Activated CD4-positive, CD25-positive, alpha-beta regulatory T cell treated with anti-CD3 and anti-CD28 coated beads, Interleukin-2, amount 50 U/mL, for 16 hours (primary cell): ENCODE measurements at places on chromosomes 6 and 20.

- DNase-seq, result no peak
Measured at GRCh38 chr6:157253699-157254098, 69.6 kb downstream of the TMEM242 start.

DNA sequence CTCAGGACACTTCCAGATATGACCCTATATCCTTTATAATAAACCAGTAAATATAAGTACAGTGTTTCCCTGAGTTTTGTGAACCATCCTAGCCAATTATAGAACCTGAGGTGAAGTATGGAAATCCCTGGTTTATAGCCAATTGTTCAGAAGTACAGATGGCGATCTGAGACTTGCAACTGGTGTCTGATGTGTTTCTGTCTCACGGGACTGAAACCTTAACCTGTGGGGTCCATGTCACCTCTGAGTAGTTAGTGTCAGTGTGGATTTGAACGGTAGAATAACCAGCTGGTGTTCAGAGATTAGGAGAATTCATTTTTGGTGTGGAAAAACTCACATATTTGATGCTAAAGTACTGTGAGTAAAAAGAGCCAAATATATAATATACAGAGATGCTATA is 606.6 kb downstream of the MAFB start:
- no peak for DNase-seq

GRCh38 chr6:2478200-2478599 is 232.8 kb upstream of the GMDS start:
- DNase-seq, result no peak

DNA sequence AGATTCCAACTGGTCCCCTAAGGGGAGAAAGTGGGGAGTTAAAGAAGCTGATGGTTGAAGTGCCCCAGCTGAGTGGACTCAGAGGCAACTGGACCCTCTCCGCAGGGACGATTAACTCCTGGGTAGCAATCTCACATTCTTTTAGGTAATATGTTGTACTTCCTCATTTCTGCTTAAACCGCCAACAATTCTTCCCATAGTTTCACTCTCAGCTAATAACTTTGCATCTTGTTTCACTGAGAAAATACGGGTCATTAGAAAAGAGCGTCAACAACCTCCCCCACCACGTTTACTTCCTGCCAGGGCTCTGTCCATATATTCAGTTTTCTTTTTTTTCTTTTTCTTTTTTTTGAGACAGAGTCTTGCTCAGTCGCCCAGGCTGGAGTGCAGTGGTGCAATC is 39.5 kb upstream of the CHD6 start:
- DNase-seq, result no peak

DNA sequence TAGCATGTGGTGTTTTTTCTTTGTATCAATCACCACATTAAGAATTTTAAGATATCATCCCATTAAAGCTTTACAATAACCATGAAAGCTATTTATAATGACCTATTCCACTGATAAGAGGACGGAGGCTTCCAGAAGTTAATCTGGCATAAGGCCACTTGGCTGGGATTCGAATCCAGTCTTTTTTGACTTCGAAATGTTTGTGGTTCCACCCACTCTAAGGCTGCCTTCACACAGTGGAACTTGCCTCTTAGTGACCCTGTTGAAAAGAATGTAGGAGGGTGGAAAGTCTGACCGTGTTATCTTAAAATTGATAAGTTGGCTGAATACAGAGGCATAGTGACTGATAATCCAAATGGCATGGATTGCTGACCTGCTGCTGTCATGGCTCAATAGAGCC is 959.7 kb downstream of the KIF16B start:
- DNase-seq, result no peak

- DNase-seq, result no peak
Measured at GRCh38 chr6:134529921-134530320, 212.0 kb upstream of the SGK1 start.

DNA sequence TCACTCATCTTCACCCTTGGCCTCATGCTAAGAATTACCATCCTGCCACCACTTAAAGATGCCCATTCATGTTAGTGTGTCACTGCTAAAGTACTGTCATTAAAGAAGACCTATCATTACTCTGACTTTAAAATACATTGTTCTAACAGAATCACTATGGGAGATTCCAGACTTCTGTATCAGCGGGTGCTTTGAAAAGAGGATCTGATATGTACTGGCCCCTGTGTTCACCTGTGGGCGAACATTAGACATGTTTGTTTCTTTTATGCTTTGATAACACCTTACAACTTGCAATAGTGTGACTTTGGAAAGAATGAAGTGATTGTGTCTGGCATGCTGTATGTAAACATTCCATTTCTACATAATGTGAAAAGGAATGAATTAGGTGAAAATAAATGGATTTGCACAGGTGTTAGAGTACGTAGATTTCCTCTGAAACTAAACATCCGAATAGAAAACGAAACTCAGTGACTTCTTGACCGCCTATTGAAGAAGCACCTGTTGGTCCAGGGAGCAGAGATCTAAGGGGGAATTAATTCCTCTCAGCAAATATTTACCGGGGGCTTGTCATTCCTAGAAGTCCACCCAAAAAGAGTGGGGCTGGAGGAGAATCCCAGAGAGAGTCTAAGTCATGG is 132.3 kb downstream of the CARMIL1 start:
- no peak for DNase-seq

GRCh38 chr20:12733811-12734210 is 275.0 kb upstream of the SPTLC3 start:
- no peak for DNase-seq

DNA sequence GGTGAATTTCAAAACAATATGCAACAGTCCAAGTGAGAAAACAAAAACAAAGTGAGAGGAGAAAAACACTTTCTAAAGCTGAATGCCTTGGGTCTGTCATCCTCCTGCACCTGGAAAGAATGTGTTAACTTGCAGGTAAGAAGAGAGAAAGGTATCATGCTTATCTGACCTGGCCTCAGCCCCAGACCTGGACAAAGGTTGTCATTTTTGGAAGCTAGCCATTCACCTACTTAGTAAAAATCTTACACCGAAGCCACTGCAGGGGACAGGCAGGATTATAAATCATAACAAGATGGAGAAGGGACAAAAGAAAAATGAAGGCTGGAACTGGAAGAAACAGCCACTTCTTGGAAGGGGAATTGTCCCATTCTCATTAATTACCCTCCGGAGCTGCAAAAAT is 69.4 kb downstream of the GFOD1 start:
- no peak for DNase-seq

GRCh38 chr20:6558341-6558740 is 209.1 kb upstream of the BMP2 start:
- no peak for DNase-seq

GRCh38 chr6:32076321-32076809 is 32.8 kb downstream of the TNXB start:
- no peak for DNase-seq

DNA sequence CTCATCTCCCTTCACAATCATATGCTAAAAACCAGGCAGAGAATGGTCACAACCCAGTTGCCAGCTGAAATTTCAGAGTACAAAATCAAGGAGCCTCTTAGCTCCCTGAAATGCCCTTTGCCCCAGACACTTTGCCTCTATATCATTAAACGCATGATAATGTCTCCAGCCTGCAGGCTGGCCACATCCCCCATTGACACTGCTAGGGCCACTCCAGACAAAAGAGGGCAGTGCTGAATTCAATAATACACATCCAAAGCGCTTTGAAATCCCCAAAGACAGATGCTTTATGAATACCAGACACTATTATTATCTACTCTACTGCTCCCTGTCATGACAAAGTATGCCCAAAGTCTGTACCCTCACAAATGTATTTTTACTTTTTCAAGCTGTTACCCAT is 348.3 kb upstream of the POU3F2 start:
- DNase-seq, result no peak

GRCh38 chr6:91704531-91704930 is 1117.7 kb upstream of the MAP3K7 start:
- DNase-seq, result no peak

- no peak for DNase-seq
Measured at GRCh38 chr20:19008497-19008896, 194.9 kb downstream of the SCP2D1 start.

- DNase-seq, result no peak
Measured at GRCh38 chr6:127606131-127606562, 29.2 kb downstream of the C6orf58 start.

DNA sequence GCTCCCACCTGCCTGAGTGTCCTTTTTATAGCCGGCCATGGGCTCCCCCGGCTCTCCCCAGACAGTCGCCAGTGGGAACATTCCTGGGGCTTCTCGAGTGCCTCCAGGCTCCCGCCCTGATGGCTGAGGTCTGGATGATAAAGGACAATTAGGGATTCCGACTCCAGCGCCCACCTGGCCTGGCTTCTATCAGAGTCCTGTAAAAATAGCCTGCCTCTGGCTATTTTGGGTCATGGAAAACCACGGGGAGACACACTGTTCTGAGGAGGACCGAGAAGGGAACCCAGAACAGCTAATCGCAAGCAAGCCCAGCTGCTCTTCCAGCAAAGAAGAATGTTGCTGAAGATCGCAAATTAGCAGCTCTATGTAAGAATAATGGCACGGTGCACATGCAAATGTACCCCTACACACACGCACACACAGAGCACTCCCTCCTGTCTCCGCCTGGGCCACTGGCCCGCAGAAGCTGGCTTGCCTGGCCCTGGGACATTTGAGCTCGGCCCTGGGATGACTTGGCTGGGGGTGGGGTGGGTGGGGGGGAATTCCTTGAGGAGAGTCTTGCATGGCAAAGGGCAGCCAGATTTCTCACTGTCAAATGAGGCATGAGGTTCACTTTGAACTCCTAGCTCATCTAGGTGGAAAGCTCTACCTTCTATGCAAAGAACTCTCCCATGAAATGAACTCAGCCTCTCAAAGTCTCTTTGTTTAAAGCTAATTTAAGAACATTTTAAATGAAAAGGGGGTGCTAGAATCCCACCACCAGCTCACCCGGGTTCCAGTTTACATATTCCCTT is 55.3 kb downstream of the CTCFL start:
- DNase-seq, result no peak

- DNase-seq, result no peak
Measured at GRCh38 chr6:155154158-155154830, 109.5 kb upstream of the CLDN20 start.

- DNase-seq, result no peak
Measured at GRCh38 chr6:126170433-126170832, 169.5 kb upstream of the CENPW start.

DNA sequence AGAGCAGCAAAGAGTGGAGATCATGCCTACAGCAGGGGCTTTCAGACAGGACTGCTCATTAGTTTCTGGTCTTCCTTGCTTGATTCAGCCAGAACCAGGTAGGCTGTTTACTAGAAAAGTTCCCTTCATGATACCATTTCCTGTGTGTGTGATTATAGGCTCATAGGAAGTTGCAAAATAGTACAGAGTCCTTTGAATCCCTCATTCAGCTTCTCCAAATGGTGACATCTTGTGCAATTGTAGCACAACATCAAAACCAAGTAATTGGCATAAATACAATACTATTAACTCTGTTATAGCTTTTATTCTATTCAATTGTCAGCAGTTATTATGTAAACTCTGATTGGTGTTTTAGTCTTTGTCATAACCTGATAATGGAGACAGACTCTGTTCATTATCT is 347.3 kb upstream of the CDH4 start:
- no peak for DNase-seq

DNA sequence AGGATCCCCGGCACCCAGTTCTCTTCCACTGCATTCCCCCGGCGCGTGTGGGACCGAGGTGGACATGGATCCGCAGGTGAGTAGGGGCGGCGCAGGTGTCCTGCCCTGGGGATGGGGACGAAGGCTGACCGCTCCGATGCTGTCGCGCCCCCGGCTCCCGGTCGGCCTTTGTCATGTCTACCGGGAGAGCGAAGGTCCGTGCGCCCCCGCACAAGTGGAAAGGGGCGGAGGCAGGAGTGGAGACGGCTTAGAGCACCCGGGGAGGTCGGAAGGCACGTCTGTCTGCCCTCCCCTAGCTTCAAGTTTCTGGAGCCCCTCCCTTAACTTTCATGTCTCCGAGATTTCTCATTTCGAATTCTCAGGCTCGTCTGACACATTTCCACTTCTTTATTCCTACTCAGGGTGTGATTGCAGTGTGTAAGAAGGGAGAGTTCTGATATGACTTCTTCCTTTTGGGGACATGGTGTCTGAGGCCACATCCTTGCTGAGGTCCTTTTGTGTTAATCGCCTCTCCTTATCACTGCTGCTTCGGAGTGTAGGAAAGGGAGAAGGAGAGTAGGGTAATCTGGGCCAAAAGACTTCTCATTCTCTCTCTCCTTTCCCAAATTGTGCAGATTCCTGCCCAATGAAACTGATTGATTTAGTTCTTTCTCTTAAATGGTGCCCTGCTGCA is 435 bp downstream of the KIFC1 start:
- DNase-seq, result no peak

DNA sequence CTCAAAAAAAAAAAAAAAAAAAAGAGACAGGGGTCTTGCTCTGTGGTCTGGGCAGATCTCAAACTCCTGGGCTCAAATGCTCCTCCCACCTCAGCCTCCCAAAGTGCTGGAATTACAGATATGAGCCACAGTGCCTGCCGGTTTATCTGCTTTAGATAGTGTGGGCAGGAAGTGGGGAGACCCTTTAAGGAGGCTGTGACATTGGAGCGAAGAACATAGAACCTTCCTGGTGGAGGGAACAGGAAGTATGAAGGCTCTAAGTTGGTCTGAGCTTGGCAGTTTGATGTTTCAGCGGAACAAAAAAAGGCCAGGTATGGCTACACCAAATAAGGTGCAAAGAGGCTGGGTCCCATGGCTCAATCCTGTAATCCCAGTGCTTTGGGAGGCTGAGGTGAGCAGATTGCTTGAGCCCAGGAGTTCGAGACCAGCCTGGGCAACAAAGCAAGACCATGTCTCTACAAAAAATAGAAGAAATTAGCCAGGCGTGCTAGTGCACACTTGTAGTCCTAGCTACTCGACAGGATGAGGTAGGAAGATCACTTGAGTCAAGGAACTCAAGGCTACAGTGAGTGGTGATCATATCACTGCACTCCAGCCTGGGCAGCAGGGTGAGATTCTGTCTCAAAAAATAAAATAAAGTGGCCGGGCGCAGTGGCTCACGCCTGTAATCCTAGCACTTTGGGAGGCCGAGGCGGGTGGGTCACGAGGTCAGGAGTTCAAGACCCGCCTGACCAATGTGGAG is 8.7 kb upstream of the ZMYND8 start:
- no peak for DNase-seq

GRCh38 chr6:122653094-122653493 is 42.9 kb downstream of the PKIB start:
- DNase-seq, result no peak

- DNase-seq, result no peak
Measured at GRCh38 chr6:43428112-43428570, 800 bp downstream of the ABCC10 start.

- no peak for DNase-seq
Measured at GRCh38 chr6:106977246-106977645, 2.7 kb upstream of the CD24 start.

- DNase-seq, result no peak
Measured at GRCh38 chr20:64176971-64177370, 12.7 kb downstream of the MYT1 start.

GRCh38 chr6:220721-221475 is 71.4 kb upstream of the DUSP22 start:
- DNase-seq, result no peak

GRCh38 chr6:155245831-155246230 is 18.0 kb upstream of the CLDN20 start:
- DNase-seq, result no peak

DNA sequence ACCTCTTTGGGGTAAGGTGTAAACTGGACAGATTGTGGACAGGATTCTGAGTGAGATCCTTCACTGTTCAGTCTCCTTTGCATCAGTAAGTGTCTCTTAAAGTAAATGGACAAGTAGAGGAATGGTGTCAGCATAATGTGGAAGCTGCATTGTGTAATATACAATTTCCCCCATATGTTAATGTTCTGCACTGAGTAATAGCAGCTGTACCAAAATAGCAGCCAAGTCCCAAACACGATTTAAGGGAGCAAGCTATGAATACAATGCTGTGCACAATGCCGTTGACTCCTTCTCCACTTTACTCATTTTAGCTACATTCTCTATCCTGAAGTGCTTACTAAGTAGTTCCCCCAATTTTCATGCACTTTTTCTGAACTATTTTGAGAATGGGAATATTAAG is 21.1 kb upstream of the TRIM26 start:
- no peak for DNase-seq
